ENCODE measurements at places on chromosomes 7 and 10. TPM values are rescaled to one million over a fixed set of nuclear protein-coding genes. Genes with fewer than 3 reads are reported as not detected.
A peak's percentile ranks its signal among the peaks of the same experiment; 100 is the strongest.

DNA sequence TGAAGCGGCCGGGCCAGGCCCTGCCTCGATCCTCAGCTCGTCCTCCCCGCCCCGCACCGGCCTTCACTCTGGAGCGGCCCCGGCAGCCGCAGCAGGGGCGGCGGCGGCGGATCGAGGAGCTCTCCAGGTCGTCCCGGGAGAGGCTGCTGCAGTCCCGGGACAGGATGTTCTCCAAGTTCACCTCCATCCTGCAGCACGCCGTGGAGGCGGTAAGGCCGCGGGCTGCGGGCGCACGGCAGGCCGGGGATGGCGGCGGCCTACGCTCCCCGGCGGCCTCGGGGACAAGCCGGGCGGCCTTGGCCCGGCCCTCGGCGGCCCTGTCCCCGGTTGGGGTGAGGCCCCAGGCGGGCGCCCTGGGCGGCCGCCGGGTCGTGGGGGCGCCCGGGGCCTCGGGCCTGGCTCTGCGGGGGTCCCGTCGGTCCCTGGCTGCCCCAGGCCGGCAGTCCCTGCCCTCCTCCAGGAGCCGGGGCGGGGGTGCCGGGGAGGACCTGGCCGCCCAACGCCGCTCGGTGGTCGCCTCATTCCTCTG lies 399 bp downstream of the FHIP2A start:
- peak; percentile 24 for DNase-seq

DNA sequence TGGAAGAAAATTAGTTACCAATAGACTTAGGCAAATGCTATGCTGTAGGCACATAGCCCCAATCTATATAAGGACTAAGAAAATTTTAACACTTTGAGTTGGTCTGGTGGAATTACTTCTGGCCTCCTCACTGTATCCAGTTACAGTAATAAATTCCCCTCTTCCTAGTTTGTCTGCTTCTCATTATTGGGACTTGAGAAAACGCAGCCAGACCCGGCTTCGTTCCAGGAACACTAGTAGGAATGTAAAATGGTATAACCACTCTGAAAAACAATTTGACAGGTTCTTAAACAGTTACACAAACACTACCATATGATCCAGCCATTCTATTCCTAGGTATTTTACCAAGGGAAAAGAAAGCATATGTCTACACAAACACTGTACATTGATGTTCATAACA lies 150.2 kb downstream of the VPS50 start:
- DNase-seq: no peak

GRCh38 chr7:150357270-150357669 lies 11.4 kb upstream of the REPIN1 start:
- DNase-seq: no peak

The FGF8 gene
- not detected for polyA plus RNA-seq

- DNase-seq: no peak
Measured at GRCh38 chr10:89924261-89924660, 222.9 kb downstream of the KIF20B start.

GRCh38 chr10:122798704-122799231 lies 46.9 kb downstream of the CUZD1 start:
- no peak for DNase-seq

- DNase-seq: no peak
Measured at GRCh38 chr10:49151025-49151445, 17.2 kb upstream of the FAM170B start.

The INA gene
- 20.9 TPM for polyA plus RNA-seq

GRCh38 chr7:87712571-87712970 lies 84.4 kb downstream of the RUNDC3B start:
- no peak for DNase-seq

DNA sequence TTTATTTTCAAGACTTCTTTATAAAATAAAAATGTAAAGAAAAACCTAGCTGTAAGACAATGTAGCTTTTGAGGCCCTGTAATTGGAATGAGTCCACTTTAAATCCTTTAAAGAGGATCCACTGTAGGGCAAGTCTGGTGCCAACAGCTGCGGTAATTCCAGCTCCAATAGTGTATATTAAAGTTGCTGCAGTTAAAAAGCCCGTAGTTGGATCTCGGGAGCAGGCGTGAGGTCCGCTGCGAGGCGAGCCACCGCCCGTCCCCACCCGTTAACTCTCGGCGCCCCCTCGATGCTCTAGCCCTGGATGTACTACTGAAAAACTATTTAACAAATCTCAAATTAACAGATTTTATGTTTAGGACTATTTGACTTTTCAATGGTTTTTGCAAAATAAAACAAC lies 414.7 kb upstream of the SEMA3C start:
- no peak for DNase-seq

Measured in A549 (cell line).